ENCODE measurements at places on chromosomes 6 and 20.

DNA sequence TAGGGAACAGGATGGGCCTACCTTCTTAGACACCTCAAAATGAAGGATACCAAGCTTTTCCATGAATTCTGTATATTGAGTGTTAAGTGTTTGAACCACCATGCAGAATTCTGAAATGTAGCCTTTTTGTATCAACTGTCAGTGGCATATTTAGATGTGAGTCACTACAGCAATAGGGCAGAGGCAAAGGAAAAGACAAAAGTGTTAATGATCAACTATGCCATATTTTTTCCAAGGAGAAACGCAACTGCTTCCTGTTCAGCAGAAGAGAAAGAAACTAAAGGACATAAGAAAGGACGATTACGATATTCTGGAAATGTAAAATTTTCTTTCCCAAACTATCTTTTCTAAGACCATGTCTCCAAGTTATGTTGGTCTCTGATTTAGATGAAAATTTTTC lies 104.6 kb upstream of the RSPO3 start:
- DNase-seq = no peak

- DNase-seq = no peak
Observed at GRCh38 chr20:59848182-59848581, 85.3 kb downstream of the SYCP2 start.

DNA sequence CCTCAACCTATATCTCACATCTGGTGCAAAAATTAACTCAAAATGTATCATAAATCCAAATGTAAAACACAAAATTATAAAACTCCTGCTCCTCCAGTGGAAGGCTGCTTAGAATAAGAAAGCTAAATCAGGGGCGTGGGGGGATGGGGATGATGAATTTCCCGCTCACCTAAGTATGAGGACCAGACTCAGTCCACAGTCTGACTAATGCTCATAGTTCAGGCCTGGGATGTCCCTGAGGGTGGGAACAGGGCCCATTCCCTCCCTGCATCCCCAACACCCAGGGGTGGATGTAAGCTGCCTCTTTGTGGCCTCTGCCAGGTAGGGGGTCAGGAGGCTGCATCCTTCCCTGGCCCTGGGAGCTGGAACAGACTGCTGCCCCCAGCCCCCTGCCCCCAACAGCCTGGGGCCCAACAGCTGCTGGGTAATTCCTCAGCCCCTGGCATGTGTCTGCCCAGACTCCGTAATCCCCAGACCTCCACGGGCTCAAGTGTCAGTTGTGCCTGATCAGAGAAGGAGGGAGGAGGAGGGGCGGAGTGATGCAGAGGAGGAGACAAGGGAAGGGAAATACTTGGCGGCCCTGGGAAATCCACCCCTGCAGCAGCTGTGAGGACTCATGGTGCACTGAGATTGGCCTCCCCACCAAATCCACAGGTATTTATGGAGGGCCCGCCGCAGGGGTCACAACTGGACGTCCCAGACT lies 224.5 kb downstream of the PREX1 start:
- no peak for DNase-seq

- no peak for DNase-seq
Observed at GRCh38 chr6:89799756-89800155, 19.8 kb downstream of the MDN1 start.

DNA sequence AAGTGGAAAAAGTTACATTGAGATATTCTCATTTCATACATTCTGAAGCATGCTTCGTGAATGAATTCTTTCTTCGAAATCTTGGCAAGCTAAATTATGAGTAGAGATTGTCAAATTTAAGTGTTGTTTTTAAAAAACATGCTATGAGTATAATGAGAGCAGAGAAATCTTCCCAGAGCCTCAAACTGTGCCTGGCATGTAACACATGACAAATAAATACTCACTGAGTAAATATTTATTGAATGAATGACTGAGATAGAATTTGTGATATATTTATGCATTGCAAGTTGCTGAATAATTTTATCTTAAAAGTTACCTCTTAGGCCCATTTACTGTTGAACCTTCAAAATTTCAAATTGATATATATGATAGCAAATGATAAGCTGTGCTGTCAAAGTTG lies 24.7 kb upstream of the CD2AP start:
- DNase-seq = no peak

DNA sequence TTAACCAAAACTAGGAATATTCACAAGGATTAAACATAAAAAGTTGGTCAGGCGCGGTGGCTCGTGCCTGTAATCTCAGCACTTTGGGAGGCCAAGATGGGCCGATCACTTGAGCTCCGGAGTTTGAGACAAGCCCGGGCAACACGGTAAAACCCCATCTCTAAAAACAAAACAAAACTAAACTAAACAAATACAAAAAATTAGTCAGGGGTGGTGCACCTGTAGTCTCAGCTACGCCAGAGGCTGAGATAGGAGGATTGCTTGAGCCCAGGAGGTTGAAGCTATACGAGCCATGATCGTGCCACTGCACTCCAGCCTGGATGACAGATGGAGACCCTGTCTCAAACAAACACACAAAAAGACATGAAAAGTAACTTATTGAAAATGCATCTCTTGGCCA lies 3.2 kb downstream of the PSORS1C2 start:
- DNase-seq = no peak

DNA sequence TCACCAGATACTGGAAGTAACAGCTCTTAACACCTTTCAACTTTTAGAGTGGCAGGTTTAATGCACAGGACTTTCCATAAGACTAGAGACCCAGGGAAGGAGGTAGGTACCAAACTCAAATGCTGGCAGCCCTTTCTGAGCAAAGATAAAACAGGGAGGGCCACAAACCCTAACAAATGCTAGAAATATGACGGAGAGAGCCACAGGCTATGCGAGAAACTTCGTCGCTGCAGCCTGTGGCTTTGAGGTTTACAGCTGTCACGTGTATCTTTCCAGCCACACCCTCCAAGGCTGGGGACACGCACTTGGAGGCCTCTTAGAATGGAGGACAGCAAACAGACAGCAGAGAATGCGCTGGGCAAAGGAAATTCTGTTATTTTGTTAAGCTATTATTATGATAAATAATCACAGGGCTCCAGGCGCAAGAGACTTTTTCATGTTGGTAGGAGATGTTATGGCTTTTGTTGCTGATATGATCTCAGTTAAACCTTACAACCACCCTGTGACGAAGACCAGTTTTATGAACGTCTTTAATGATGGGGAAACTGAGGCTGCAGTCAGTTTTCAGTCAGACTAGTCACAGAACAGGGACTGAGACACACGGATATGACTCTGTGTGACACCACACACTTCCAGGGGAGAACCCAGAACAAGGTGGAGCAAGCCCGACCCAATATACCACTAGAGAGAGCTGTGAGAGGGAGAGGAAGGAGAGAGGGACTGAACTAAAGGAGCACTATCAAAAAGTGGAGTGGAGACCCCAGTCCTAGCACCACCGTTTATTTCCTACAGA lies 2.0 kb downstream of the TRAM2 start:
- peak; percentile 49 for DNase-seq

DNA sequence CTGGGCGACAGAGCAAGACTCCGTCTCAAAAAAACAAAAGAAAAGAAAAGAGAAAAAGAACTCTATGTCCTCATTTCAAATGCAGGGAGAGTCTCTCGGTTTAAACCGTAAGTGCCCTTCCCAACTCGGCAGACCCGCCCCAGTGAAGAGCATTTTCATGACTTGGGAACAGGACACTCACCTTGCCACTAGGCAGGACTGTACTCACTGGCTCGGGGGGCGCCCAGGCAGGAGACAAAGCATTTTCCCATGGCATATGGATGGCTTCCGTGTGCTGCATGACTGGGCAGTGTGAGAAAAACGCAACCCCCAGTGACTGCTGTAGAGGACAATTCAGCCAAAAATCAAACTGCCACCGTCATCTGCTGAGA lies 23.7 kb upstream of the MRGBP start:
- DNase-seq = no peak

- DNase-seq = no peak
Observed at GRCh38 chr6:148520109-148520841, 177.6 kb downstream of the SASH1 start.
